Activated CD4-positive, alpha-beta T cell treated with anti-CD3 and anti-CD28 coated beads for 4 hours (primary cell): ENCODE measurements at places on chromosomes 2 and 18.

DNA sequence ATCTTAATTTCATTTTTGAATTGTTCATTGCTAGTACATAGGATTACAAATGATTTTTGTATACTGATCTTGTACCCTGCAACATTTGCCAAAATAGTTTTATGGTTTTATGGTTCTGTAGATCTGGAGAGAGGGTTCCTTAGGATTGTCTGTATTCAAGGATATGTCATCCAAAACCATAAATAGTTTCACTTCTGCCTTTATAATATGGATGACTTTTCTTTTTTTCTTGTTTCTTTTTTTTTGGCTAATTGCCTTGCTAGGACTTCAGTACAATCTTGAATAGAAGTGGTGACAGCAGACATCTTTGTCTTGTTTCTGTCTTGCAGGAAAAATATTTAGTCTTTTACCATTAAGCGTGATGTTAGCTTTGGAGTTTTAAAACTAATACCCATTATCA is 383.9 kb upstream of the HS6ST1 start:
- DNase-seq = no peak

DNA sequence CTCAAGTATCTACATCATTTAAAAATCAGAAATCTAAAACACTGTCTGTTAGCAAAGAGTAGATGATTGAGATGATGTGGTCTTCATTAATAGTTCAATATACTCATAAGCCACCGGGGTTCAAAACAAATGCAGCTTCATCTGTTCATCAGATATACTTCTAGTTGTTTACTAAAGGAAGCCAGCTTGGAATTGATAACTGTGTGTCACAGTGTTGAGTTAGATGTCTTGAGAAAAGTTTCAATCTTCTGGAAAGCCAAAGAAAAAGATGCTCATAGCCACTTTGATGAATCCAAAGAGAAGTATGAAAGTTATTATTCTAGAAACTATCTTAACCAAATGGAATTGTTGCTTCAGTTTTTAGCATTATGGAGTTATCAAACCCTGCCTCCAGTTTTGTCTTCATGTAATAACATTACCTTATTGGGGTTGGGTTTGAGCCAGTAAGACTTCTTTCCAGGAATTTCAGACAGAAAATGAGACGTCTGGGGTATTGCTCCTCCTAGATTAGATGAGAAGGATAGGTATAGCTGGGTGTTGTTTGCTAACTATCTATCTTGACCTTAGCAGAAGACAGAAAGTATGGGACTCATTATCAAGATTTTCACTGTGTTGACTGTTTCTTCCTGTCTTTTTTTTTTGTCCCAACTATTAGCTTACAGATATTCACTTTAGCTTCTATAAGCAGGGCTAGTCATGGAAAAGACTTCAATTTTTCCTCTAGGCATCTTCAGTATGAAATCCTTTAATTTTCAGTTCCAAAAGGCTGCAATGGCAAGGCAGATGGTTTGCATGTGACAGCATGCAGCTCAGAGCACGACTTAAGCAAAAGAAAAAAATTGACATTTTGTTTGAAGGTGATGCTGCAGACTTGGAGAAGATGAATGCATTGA is 66.5 kb downstream of the LNPK start:
- no peak for DNase-seq

- no peak for DNase-seq
Observed at GRCh38 chr2:229425598-229425997, 154.5 kb upstream of the PID1 start.

DNA sequence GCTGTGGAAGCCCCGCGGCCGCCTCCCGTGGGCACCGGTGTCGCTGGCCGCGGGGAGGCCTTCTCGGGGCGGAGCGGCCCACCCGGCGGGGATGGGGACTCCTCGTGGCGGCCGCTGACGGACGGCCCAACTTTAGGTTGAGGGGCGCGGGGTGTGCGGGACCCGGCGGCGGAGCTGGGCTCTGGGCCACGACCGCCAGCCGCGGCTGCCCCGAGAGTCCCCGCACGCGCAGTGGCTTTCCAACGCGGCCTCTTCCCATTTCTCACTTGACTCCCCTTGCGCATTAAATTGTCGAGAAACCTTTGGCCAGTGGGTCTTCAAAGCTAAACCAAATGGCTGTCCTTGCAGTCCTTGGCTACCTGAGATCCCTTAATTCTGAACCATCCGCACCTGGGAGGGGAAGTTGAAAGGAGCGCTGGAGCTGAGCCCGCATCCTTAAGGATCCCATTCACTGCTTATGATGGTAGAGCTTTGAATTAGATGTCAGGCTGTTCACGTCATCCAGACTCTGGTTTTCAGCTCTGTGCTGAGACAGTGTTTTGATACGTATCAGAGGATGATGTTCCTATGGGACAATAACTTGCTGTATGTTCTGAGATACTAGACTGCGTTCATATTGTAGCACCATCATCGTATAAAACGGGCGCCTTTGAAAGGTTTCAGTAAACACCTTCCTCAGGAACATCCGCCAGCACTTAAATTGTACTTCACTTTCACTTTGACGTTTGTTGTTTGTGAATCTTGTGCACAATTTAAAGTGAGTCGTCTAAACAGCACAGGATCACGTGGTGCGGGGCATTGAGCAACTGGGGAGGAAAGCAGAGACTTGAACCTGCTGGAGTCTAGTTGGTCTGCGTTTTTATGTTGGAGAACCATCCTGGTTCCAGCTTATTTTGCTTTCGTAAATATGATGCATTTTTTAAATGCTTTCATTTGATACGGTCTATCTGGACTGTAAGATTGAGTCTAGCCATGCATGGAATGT is 874 bp downstream of the CLIP4 start:
- DNase-seq = peak; percentile 64

- no peak for DNase-seq
Observed at GRCh38 chr18:70414315-70414900, 125.6 kb downstream of the SOCS6 start.

DNA sequence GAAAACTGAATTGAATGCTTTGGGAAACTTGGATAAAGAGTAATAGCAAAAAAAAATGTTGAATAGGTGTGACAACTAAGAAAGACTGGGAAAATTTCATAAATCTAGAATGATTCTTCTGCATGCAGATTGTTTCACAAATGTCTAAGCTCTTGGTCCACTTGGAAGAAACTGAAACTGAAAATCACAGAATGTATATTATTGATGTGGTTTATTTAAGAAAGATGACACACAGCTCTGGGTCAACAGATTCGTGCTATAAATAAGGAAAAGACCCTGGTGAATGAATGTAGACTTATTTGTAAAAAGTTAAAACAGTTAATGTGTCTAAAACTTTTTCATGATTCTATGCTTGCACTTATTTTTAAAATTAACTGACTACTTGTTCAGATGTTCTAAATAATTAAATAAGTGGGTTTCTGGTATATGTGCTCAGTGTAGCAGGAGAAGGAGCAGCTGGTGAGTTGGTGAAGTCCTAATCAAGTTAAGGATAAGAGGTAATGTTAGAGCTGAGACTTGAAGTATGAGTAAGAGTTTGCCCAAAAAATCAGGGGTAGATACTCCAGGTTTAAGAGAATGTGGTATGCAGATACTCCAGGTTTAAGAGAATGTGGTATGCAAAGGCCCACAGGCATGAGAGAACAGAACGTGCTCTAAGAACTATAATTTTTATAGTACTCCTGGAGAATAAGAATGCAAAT is 24.5 kb downstream of the UGP2 start:
- DNase-seq = no peak

GRCh38 chr2:146048141-146048540 is 1528.2 kb upstream of the ZEB2 start:
- DNase-seq = no peak

DNA sequence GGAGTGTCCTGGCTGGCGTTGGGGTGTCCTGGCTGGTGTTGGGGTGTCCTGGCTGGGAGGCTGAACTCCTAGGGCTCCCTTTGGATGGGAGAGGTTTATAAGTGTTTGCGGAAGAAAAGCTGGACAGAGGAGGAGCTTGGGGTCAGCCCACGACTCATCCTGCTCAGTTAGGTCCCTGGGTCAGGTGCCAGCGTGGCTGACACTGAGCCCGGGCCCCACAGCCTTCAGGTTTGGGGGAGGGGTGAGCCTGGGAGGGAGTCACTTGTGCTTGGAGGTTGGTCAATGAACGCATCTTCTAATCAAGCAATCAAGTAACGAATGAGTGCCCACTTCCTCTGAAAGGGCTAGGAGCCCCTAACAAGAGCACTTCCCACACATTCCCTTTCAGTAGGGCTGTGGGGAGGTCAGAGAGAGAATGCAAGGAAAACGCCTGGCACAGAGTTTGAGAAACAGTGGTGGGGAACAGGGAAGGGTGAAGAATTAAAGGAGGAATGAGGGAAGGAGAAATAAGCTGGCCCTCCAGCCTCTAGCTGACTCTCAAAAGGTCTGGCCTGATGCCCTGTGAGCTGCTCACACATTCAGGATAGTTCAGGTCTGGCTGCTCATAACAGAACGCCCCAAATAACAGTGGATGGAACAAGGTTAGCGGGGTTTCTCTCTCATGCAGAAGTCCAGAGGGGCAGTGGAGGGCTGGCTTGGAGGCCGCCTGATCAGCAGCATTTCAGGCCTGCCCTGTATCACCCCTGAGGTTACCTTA is 670 bp downstream of the KCNIP3 start:
- no peak for DNase-seq

DNA sequence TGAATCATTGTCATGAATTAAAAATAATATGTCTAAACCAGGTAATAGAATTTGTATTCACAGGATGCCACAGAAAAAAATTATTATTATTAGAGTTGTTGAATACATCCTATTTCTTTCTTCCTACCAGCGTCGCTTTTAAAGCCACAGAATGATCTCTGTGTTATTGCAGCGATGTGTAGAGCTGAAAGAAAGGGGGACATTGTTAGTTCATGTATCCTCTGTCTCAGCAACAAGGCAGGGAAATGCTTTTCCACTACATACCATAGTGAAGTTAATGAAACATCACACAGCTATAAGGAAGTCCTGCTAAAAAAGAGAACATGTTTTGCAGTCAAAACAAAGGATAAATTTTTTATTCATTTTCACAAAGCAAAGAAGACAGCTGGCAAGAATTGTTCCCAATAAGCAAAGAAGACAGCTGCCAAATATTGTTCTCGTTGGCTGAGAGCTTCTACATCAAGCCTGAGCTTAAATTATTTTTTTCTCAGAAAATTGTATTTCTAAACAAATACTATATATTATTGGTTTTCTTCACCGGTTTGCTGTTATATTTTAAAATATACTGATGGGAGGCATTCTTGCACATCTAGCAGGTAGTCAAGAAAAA is 1234.4 kb downstream of the SUCLG1 start:
- DNase-seq = no peak

DNA sequence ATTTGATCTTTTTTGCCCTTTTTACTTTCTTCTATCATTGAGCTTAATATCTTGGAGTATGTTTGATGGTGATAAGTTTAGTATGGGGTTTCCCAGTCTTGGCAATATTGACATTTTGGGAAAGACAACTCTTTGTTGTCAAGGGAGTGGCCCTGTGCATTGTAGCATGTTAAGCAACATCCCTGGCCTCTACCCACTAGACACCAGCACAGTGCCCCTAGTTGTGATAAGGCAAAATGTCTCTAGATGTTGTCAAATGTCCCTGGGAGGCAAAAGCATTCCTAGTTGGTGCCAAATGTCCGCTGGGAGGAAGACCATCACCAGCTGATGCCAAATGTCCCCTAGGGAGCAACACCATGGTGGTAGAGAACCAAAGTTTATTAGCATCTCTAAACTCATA is 28.2 kb downstream of the GULP1 start:
- no peak for DNase-seq

- no peak for DNase-seq
Observed at GRCh38 chr2:18336975-18337374, 223.5 kb downstream of the RDH14 start.

GRCh38 chr2:72211777-72212485 is 64.3 kb upstream of the CYP26B1 start:
- DNase-seq = no peak

GRCh38 chr18:77049938-77050337 is 82.6 kb downstream of the MBP start:
- no peak for DNase-seq

- DNase-seq = no peak
Observed at GRCh38 chr2:16217291-16217690, 276.9 kb downstream of the MYCN start.

- DNase-seq = no peak
Observed at GRCh38 chr2:149904352-149905175, 317.0 kb upstream of the MMADHC start.

DNA sequence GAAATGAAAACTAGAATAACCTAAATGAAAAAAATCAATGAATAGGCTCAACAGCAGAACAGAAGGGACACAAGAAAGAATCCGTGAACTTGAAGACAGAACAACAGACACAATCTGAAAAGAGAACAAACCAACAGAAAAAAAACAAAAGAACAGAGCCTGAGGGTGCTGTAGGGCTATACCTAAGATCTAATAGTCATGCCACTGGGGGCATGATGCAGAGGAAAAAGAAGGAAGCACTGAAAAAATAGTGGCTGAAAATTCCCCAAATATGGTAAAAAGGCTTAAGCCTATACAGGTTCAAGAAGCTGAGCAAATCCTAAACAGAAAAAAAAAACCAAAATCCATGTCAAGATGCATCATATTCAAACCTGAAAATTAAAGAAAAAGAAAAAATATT is 50.3 kb downstream of the KANSL3 start:
- DNase-seq = no peak

DNA sequence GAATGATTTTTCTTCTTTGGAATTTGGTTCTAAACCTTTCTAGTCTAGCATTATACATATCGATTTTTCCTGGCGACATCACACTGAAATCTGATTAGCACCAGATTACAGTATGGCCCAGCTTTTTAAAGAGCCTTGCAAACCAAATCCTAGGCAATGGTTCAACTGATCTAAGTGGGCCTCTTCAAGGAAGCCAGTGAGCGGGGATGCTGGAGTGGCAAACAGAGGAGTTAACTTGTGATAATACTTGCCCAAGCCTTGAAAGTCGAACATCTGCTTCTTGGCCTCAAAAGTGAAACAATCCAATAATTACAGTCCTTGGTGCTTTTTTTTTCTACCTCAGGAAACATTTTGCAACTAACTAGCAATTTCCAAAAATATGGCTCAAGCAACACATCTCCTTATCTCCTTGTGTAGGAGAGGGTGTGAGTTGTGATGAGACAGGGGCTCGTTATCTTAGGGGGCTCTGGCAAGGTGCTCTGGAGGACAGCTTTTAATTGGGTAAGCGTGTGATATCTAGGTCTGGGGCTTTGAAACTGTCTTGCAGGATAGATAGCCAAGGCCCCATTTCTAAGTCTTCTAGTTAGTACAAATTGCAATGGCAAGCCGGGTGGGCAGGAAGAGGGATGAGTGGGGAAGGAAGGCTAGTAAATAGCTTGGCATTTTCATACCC is 240.2 kb upstream of the CCDC68 start:
- DNase-seq = no peak

GRCh38 chr18:29779096-29779495 is 1263.4 kb downstream of the DSC3 start:
- DNase-seq = no peak

- DNase-seq = no peak
Observed at GRCh38 chr2:38279201-38279600, 97.9 kb downstream of the ATL2 start.

DNA sequence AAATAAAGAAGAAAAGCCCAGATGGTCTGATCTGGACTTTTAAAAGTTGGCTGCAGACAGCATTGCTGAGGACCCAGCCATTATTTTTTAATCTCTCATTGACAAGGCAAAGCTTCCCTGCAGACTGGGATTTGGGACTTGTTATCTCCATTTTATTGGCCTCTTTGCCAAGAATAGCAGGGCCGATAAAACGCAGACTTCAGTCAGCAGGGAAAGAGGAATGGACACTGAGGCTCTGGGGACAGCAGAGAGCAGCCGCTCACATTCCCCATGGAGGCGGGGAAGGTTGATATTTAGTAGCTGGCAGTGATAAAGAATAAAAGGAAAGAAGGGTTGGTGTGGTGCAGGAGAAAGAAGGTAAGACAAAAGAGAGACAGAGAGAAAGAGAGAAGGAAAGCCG is 350.1 kb upstream of the PIK3C3 start:
- no peak for DNase-seq

- no peak for DNase-seq
Observed at GRCh38 chr2:860259-860855, 90.3 kb upstream of the SNTG2 start.
